HFF-Myc (cell line): ENCODE measurements at places on chromosomes 16 and 17.

- DNase-seq, result no peak
These were observed 4.1 kb downstream of the SMTNL2 start for GRCh38 chr17:4588391-4588790.

GRCh38 chr17:38738007-38738662, 8.0 kb downstream of the CISD3 start:
- no peak for DNase-seq

- DNase-seq, result no peak
These were observed 1.2 kb downstream of the GALK1 start for GRCh38 chr17:75763613-75764416.

- DNase-seq, result no peak
These were observed 8.2 kb downstream of the MYLK3 start for GRCh38 chr16:46739934-46740333.

DNA sequence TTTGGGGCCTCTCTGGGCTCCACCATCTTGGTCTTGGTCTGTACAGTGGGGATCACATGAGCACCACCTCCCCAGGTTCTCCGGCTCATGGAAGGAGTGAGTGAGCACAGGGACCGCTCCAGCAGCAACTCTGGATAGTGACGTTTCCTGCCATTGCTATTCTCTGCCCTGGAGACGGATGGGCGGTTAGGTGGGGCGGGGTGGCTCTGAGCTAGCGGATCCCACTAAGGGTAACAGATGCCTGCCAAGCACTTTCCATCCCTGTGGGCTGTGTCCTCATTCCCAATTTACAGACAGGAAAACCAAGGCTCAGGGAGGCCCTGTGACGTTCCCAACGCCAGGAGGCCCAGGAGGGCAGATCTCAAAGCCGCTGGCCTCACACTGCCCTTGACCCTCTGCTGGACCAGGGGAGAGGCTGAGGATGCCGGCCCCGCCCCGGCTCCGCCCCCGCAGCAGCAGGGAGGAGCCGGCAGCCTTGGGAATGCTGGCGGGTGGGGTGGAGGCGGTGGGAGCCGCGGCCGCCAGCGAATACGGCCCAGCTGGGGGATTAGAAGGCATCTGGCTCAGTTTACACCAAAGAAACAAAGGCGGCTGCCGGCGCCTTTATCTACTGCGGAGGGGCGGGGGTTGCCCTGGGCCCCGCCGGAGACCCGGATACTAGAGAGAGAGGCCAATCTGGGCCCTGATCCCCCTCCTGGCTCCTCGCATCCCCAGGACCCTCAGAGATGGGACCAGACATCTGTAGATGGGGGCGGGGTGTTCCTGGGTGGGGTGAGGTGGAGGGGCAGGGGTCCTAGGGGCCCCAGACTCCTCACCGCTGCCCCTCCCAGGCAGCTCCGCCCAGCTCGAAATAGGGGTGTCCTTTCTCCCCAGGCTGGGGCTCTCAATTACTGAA, 122.3 kb upstream of the CIBAR2 start:
- DNase-seq, result peak; percentile 46

- DNase-seq, result no peak
These were observed 4.3 kb upstream of the PPP1R1B start for GRCh38 chr17:39622380-39623006.

- DNase-seq, result no peak
These were observed 21.7 kb downstream of the CENPX start for GRCh38 chr17:82000803-82001570.

GRCh38 chr17:16873174-16874035, 98.5 kb downstream of the TNFRSF13B start:
- DNase-seq, result no peak

DNA sequence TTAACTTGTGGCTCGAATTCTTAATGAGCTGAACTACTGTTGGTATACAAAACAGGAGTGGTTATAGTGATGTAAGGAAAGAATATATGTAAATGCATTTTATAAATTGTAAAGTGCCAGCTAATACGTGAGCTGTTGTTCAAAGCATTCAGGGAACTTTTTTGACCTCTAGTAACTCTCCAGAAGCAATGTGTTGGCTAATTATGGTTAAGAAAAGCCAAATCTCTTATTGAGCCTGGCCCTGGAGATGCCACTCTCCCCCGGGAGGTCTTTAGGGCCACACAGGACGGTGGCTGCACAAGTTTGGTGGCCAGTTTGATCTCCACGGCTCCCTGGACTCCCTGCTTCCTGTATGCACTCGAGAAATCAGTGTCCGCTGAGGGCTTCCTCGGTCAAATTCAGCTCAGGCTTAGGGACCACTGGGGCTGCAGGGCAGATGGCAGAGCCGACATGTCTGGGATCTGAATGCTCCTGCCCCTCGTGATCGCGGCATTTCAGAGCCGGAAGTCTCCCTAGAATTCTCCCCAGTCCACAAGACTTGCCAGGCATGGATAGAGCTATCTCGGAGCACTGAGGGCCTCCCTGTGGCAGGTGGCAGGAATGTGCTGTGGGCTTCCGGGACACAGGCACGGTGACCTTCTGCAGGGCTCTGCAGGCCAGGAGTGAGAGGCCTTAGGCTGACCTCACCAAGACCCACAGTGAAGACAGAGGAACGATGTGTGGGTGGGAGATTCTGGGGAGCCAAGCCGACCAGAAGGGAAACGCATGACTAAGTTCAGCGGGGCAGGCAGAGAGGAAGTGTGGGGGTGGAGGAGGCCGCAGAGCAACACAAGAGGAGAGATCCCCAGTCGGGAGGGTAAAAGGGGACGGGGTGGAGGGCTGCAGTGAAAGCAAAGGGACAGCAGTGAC, 18.6 kb upstream of the PITPNM3 start:
- peak; percentile 38 for DNase-seq

DNA sequence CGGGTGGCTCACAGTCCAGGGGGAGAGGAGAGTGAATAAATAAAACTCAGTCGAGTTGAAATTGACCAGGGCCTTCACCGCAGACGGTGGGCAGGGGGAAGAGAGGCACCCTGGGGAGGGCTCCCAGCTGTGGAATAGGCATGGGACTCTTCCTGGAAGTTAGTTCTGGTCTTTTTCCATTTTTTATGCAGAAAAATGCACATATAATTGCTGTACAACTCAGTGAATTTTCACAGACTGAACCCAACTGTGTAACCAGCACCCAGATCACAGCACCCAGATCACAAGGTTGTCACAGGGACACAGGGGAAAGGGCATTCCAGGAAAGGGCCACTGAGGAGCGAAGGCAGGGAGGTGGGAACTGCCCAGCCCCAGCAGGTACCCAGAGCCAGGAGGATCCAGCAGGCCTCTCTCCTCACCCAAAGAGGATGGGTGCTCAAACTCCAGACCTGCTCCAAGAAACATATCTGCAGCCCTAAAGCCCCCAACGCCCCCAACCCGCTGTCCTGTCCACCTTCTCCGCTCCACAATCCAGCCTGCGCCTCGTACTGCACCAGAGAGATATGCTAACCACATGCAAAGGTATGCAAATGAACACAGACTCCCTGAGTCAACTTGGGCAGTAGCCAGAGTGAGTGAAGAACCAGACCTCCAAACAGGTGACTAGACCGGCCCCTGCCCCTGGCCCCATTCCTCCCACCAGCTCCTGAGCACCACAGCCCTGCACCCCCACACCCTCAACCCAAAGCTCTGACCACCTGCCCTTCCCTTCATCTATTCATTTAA, 29.1 kb upstream of the EIF1 start:
- no peak for DNase-seq

DNA sequence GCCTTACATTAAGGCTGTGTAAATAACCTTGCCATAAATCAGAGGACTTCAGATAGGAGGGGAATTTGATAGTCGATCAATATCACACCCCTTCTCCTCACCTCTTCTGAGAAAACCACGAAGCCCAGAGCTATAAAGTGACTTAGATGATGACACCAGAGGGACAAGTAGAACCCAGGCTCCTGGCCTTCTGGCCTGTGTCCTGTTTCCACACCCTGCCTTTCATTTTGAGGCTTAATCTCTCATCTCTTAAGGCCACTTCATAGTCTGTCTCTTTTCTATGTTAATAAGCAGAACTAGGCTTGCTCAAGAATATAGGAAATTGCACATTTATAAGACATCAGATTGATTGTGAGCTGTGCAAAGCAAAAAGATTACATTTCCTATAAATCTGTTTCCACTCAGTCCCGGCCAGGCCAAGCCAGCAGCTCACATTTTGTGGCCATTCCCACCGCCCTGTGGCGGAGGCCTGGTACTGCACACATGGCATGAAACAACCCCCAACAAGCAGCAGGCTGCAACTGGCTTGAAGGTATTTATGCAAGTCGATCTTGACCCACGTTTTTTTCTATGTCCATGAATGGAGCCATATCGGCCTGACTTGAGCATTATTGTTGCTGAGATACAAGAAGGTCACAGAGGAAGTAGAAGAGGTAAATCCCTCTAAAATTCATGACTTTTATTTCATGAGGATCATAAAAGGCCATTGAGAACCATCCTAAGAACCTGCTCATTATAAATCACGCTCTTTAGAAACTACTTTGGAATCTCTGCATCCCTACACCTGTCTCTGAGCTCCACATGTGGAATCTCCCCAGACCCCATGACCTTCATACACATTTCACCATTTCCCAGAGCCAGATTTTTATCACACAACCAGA, 93.7 kb downstream of the PMP22 start:
- DNase-seq, result peak; percentile 63

DNA sequence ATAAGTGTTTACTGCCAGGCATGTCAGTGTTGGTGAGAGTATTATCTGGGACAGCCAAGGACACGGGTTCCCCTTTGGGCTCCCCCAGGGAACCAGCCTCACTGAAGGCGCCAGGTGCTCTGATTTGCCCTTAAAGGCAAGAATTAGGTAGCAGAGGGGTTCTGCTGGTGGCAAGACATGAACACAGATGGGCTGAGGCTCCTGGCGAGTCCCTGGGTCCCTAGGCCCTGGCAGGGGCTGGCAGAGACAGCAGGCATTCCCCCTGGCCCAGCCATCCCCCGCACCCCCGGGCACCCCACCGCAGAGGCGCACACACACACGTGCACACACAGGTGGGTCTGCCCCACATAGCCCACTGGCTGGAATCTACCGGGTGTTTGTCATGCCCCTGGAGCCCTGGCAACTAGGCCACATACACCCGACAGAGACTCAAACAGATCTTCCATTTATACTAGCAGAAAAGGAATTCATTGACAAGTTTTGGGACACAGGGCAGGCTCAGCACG, 153.3 kb downstream of the C16orf78 start:
- DNase-seq, result no peak

- DNase-seq, result peak; percentile 52
These were observed 7.4 kb upstream of the COX10 start for GRCh38 chr17:14061666-14062560.

GRCh38 chr17:46150216-46150963, 42.8 kb downstream of the KANSL1 start:
- no peak for DNase-seq

- DNase-seq, result peak; percentile 65
These were observed 743 bp downstream of the WIPI1 start for GRCh38 chr17:68456339-68457167.

DNA sequence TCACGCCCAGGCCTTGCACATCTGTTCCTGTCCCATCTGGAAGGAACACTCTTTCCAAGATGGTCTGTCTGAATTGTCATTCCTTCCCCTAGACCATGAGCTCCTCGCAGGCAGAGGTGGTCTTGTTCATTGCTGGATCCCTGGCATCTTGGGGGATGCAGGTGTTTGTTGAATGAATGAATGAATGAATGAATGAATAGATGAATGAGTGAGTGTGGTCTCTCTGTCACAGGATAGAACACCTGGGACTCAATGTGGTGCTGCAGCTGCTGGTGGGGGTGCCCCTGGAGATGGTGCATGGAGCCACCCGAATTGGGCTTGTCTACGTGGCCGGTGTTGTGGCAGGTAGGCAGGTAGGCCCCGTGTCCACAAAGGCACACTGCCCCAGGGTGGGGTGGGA, 32.2 kb downstream of the RHBDL3 start:
- DNase-seq, result no peak

GRCh38 chr17:69358688-69359596, 32.0 kb upstream of the ABCA5 start:
- DNase-seq, result no peak

GRCh38 chr16:75997606-75998005, 271.3 kb upstream of the CPHXL start:
- DNase-seq, result no peak

- DNase-seq, result no peak
These were observed 198.6 kb downstream of the RPTOR start for GRCh38 chr17:80743181-80743771.

GRCh38 chr16:19203374-19203966, 35.4 kb downstream of the SYT17 start:
- DNase-seq, result no peak

GRCh38 chr17:61371179-61371578, 28.5 kb upstream of the TBX2 start:
- no peak for DNase-seq

DNA sequence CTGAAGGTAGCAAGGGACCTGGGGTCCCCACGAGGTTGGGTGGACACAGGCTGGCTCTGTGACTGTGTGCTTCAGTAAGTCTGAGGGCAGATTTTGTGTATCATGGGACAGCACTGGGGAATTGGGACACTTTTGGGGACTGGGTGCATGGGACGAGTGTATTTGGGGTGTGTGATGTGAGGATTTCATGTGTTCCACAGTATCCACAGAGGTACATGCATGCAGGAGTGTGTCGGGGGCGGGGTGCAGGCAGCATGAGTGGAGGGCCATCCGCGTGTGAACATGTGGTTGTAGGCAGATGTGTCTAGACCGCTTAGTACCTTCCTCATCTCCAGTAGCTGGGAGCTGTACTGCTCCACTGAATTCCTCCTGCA, 1.1 kb upstream of the DLX3 start:
- no peak for DNase-seq

DNA sequence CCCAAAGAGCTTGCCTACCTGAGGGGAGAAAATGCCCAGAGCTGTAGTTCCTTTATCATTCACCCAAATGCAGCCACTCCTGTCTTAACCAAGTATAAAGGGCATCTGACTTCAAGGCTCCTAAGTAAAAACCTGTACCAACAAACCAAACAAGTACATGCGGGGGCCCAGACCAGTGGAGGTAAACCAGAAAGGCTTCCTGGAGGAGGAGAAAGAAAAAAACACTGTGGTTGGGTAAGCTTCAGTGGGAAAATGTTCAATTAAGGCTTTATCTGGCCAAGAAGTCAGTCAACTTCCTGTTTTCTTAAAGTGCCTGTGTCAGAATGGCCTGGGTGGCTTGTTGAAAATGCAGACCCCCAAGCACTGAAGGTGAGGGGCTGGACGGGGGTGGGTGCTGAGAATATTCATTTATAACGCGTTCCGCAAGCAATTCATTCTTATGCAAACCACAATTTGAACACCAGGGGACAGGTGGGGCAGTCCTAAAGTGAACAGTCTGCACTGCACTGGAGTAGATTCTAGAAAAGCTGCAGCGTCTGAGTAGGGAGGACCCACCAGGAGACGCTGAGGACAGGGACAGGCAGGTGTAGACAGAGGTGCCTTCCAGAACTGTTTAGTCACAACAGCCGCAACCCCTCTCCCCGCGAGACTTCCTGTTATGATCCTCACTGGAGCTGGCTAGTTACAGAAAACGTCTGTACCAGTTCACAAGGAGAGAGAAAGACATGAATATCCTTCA, 467.1 kb downstream of the SOX9 start:
- no peak for DNase-seq

DNA sequence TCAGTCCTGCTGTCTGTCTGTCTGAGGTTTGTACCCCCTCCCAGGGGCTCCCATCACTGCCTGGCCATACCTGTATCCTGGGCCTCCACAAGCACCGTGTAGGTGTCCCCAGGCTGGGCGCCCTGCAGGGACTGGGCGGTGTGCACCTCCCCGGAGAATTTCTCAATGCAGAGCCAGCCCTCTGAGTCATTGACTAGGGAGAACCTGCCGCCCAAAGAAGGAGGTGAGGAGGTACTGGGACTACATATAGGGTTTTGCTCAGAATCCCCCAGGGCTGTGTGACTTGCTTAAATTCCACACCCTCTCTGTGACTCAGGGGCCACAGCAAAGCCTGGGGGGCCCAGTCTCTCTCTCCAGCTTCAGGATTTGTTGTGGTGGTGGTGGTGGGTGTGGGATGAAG, 7.6 kb downstream of the CDH16 start:
- no peak for DNase-seq
